Lung (tissue), 17 donors: ENCODE measurements at places on chromosomes 2 and 18. TPM values are rescaled to one million over a fixed set of nuclear protein-coding genes. Genes with fewer than 3 reads are reported as not detected.

GALM gene
- 25.5 TPM for total RNA-seq

KCNG2 gene
- 0.80 TPM for total RNA-seq

HOXD4 gene
- 0.74 TPM for total RNA-seq

AGAP1 gene
- 39.4 TPM for total RNA-seq

FOXD4L1 gene
- not detected for total RNA-seq

- H3K36me3 ChIP-seq, result no peaks in the 10 kb centered on the region
- H3K4me3 ChIP-seq, result no peak overlapping the region
- DNase-seq, result peak; percentile 25
- no peaks in the 10 kb centered on the region for H3K27me3 ChIP-seq
Measured at GRCh38 chr18:72652990-72653593, 109.0 kb upstream of the CBLN2 start.

GRCh38 chr18:45837283-45838070, 12.0 kb downstream of the SIGLEC15 start:
- peaks cover 38% of the 10 kb centered on the region for H3K27me3 ChIP-seq
- H3K4me3 ChIP-seq, result peak overlapping the region; percentile 17
- H3K27ac ChIP-seq, result no peak overlapping the region
- peaks cover 26% of the 10 kb centered on the region for H3K4me1 ChIP-seq

DNA sequence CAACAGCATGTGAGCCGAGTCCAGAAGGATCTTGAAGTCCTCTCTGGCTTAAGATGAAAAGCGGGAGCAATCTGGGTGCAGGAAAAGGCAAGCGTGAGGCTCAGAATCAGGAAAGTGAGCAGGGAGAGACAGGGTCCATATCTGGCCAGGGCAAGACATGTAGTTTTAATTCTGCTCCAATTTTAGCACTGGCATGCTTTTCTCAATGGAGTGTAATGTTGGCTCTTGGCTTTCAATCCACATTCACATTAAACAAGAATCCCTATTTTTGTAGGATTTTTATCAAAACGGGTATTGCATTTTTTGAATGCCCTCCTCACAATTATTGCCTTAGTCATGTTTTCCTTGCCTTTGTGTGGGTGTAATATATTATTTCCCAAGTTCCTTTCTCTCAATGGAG, 6.0 kb downstream of the SPATA3 start:
- H3K36me3 ChIP-seq, result no peaks in the 10 kb centered on the region
- no peak overlapping the region for H3K4me3 ChIP-seq
- DNase-seq, result no peak
- H3K27me3 ChIP-seq, result peaks cover 12% of the 10 kb centered on the region
- H3K27ac ChIP-seq, result no peak overlapping the region
